LoVo (cell line): ENCODE measurements at places on chromosomes 3 and 15.

- DNase-seq: no peak
These were observed 252.1 kb upstream of the TMCO5A start for GRCh38 chr15:37682304-37682703.

- no peak for DNase-seq
These were observed 68.5 kb downstream of the PLCH1 start for GRCh38 chr3:155676252-155676981.

GRCh38 chr15:70768257-70768883, 5.0 kb upstream of the UACA start:
- no peak for DNase-seq

- no peak for DNase-seq
These were observed 9.9 kb upstream of the APEH start for GRCh38 chr3:49664300-49664699.

DNA sequence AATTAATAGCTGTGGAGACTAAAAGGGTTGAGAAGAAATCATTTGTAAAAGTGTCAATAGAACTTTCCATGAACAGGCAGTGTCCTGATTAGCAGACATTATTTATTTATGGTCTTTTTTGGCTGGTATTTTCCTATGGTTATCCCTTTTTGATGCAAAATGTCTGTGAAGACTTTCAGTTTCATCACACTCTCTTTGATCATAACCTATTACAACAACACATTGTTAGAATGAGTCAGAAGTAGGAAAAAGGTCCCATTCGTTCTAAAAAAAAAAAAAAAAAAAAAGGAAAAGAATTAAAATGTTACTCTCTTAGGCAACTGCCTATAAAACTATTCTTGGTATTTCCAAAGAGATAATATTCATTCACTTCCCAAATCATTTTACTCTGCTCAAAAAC, 62.1 kb downstream of the SLC49A4 start:
- peak; percentile 12 for DNase-seq

- no peak for DNase-seq
These were observed 18.6 kb downstream of the NEK4 start for GRCh38 chr3:52752045-52752660.

DNA sequence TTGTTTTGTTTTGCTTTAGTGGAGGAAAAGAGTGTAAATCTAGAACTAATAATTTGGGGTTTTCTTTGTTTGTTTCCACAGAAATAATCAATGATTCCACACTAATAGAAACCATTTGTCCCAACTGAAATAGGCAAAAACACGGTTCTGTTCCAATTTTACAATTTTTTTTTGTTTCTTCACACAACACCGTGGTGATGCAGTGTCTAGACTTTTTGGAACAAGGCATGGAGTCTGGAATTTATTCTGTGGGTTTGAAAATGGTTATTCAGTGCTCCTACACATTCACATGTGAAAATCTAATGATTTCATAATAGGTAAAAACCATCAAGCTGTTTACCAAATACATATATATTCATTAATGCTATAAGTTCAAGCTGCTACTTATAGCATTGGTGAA, 629.0 kb upstream of the TGFBR2 start:
- no peak for DNase-seq

- no peak for DNase-seq
These were observed 408.0 kb downstream of the MECOM start for GRCh38 chr3:169255511-169255910.

GRCh38 chr3:172262991-172263608, 185.2 kb downstream of the GHSR start:
- no peak for DNase-seq

DNA sequence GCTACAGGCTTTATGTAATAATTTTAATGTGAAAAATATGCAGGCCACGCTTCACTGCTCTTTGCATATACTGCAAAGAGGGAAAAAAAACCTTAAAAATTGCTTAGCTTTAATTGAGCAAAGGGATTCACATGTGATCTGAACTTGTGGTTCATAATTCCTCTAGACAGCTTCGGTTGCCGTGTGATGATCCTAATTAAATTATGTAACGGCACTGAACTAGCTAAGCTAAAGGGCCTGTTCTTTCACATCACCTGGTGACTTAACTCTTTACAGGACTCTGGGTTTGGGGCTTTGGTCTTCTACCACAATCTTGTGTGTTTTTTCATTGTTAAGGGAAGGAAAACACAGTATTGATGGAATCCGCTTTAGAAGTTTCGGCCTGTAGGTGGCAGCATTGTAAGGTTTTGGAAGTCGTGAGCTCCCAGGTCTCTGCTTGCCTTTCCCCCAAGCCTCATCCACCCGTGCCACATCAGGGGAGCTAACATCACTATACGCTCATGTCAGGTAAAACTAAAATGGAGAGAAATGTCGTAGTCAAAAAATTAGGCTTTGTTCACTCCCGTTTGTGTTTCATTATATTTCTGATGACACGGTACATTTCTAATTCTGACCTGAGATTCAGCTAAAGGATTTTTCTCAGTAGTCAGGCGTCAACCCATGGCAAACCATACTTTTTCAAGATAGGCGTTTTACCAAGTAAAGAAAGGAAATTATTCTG, 205.6 kb upstream of the DPH6 start:
- peak; percentile 70 for DNase-seq
